ENCODE measurements at places on chromosomes 4 and X.

GRCh38 chrX:5842601-5843000 is 386.1 kb downstream of the NLGN4X start:
- no peak for DNase-seq

- no peak for DNase-seq
These were observed 203.0 kb upstream of the CNKSR2 start for GRCh38 chrX:21171181-21171580.

DNA sequence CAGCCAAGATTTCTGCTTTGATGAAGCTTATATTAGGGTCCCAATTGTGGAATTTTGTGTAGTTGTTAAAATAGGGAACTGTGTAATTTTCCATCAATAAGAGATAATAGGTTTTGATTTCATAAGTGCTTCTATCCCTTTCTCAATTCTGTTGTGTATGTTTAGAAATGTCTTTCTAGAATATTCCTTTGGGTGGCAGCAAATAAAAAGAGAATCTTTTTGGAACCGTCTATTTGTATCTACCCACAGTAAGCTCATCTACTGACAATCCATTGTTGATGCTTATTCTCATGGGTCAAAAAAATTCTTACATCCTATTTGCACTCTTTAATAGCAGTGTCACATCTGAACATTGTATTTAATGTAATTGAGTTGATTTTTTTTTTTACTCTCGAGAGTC is 61.7 kb downstream of the TMA16 start:
- no peak for DNase-seq

- DNase-seq, result no peak
These were observed 7.6 kb downstream of the SLC25A14 start for GRCh38 chrX:130347321-130347720.

- DNase-seq, result no peak
These were observed 40.1 kb upstream of the MGST2 start for GRCh38 chr4:139625482-139625881.

DNA sequence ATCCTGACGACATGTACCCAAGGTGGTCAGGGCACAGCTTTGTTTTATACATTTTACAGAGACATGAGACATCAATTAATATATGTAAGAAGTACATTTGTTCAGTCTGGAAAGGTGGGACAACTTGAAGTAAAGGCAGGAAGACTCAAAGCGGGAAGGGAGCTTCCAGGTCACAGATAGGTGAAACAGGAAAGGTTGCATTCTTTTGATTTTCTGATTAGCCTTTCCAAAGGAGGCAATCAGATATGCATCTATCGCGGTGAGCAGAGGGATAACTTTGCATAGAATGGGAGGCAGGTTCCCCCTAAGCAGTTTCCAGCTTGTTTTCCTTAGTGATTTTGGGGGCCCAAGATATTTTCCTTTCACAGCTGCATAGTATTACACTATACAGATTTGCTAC is 358.4 kb downstream of the GLUD2 start:
- no peak for DNase-seq

DNA sequence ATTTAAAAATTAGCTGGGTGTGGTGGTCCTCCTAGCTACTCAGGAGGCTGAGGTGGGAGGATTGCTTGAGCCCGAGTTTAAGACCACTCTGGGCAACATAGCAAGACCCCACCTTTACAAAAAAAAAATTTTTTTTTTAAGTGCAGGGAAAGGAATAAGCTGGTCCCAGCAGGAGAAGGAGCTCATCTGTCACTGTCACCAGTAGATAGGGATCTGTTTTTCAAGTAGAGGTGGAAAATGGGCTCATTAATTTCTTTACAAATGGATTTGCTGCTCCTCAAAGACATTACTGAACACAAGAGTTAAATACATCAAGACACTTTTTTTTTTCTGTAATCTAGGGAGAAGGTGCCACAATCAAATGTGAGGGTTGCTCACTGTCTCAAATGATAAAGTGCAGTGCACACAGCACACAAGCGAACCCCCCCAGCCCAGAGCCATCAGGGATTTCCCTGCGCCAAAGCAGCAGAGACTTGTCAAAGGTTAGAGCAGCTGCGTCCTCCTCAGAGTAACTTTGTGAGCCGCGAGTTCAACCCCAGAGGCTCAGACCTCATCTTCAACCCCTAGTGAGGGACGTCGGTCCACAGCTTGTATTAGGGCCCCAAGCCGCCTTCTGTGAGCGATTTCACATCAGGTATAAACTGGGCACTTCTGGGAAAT is 14.3 kb upstream of the MTNR1A start:
- no peak for DNase-seq

GRCh38 chr4:68079928-68080327 is 49.7 kb downstream of the TMPRSS11F start:
- no peak for DNase-seq

DNA sequence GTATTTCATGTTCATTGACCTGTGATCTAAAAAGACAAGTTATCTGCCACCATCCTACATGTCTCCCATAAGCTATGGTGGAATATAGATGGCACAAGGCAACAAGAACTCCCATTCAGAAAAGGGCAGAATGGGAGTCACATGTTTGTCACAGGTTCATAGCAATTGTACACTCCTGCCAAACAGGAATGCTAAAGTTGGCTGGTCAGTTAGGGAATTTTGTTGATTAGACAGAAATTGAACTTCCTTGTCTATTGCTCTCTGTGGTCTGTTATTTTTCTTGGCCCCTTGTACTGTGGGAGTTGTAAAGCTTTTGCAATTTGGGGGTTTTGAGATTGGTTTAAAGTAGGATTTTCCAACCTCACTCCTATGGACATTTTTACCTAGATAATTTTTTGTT is 101.7 kb upstream of the SOD3 start:
- DNase-seq, result no peak

- DNase-seq, result no peak
These were observed 142.8 kb upstream of the KCNIP4 start for GRCh38 chr4:22091352-22091717.

- no peak for DNase-seq
These were observed 54.8 kb downstream of the C4orf51 start for GRCh38 chr4:145734576-145735346.

DNA sequence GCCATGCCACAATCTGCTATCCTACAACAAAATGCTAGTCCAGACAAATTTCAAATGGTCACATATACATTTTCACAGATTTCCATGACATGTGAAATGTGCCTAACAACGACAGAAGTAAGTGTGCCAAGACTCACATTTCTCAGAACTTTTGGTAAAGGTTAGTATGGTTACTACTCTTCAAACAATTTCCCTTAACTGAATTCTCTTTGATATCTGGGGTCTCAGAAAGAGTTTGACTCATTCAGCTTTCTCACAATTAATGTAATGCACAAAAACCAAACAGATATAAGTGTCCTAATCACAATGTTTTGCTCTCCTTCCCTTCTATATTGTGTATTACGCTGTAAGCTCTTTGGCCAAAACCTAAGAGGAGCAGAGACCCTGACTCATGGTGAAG is 122.4 kb upstream of the LEF1 start:
- DNase-seq, result no peak

GRCh38 chr4:107922486-107923473 is 8.6 kb upstream of the CYP2U1 start:
- DNase-seq, result no peak
